ENCODE measurements at places on chromosomes 4 and X.
A peak's percentile ranks its signal among the peaks of the same experiment; 100 is the strongest.

DNA sequence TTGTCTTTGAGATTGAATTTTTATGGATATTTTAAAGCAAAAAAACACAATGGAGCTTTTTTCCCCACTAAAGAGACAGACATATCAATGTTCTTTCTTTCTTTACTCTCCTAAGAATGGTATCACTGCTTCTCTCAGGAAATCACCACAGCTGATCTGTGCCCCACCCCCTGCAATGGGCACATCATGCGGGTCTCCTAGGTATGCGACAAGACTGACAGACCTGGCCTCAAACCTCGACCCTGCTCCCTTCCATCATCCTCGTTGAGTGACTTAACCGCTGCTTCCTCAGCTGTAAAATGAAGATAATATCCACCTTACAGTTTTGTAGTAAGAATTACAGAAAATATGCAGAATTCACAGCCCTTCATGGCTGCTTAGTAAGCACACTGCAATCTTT, 58.3 kb downstream of the LEF1 start:
- DNase-seq: no peak

DNA sequence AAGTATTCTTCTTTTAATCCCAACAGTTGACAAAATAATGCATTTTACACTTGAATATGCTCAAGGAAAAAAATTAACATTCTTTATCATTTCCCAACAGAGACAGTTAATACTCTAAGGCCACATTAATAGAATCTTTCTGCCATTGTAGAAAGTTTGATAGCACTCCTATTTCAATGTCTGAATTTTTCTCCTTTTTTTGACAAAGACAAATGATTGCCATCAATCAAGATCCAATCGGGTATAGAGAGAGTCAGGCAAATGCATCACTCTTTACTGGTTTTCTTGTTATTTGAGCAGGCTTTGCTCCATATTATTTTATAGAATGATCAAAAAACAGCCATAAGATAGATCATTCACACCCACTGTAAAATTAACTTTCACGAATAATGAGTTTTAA, 46.1 kb downstream of the MAB21L2 start:
- no peak for DNase-seq

- no peak for DNase-seq
These were observed 58.8 kb downstream of the USP46 start for GRCh38 chr4:52600275-52600674.

DNA sequence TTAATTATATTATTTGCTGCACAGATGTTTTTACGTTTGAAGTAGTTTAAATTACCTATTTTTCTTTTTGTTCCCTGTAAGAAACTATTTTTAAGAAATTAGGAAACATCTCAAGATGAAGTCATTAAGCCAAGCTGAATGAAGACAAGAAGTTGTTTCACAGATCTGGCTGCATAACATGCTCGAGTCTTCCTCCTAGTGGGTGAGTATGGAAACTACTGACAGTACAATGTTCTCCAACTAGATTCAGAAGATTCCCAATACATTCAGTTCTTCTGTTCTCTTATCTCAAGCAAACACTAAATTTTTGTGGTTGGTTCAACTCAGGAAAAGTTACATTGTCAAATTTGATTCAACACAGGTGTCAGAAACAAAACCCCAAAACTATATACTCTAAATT, 256.8 kb upstream of the VCX start:
- DNase-seq: peak; percentile 6

DNA sequence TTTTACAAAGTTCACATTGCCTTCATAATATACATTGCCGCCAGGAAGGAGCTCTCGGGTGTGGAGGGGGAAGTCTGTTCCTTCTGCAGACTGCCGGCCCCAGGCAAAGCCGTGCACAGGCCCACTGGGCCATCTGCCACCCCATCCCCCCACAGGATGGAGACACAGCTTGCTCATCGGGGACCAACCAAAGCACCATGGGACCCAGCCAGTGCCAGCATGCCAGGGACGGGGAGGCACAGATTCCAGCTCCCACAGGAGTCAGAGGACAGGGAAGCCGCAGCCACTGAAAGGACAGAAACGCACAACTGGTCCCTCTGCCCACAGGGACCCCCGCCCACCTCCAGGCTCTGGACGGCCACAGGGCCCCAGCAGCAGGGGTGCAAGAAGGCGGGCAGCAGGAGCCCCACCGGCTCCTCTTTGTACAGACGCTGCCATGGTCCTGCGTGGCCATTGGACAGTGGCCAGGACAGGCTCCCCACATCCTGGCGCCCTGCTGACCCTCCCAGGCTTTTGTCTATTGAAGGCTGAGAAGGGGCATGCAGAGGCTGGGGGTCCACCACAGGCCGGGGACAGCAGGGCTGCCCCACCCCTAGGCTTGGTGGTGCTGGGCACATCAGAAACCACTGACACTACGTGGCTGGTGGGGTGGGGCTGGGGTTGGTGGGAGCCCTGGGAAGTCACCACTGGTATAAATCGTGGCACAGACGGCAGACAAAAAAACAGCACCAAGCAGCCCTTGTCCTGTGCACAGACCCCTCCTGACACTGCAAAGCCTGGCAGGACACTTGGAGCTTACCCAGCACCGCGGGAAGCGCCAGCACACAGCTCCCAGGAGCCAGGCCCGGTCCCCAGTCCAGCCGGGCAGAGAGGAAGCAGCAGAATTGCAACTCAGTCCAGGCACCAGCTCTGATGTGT, 89.0 kb downstream of the FAM53A start:
- no peak for DNase-seq

GRCh38 chr4:143473334-143474126, 40.0 kb upstream of the SMARCA5 start:
- no peak for DNase-seq

DNA sequence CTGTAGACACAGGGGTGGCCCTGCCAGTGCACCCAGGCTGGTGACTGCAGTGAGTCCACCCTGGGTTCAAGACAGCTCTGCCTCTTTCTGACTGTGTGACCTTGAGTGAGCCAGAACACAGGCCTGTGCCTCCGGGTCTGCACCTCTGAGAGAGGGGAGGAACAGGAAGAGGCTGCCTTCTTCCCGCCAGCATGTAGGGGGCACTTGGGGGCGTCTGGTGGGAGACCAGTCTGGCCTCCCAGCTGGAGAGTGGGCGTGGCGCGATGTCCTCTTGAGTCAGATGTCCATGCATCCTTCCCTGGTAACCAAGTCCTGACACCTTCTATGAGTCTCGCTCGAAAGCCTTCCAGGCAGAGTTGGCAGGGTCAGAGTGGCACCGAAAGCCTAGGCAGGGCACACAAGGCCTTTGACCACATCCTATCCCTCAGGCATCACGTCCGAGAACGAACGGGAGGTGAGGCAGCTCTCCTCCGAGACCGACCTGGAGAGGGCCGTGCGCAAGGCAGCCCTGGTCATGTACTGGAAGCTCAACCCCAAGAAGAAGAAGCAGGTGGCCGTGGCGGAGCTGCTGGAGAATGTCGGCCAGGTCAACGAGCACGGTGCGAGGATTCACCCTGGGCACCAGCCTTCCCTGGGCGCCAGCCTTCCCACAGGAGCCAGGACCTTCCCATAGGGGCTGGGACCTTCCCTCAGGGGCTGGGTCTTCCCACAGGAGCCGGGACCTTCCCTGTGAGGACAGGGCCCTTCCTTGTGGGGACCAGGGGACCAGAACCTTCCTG, 21.3 kb downstream of the WFS1 start:
- DNase-seq: no peak

- DNase-seq: peak; percentile 5
These were observed 12.0 kb upstream of the GPR78 start for GRCh38 chr4:8568068-8568668.

DNA sequence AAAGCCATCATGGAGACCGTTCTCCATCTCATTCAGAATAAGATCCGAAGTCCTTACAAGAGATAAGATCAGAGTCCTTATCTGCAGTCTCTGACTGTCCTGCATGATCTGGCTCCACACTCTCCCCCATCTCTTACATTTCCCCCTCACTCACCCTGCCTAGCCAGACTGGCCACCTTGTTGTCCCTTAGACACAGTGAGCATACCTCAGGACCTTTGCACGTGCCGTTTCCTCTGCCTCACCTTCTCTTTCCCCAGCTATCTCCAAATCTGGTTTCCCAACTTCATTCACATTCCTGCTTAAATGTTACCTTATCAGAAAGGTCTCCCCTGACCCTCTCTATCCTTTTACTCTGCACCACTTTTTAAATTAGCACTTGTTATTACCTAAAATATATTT, 44.0 kb downstream of the KLHL5 start:
- no peak for DNase-seq

Measured in fibroblast of pulmonary artery (primary cell).